ENCODE measurements at places on chromosomes 4 and X.

- DNase-seq = no peak
Measured at GRCh38 chr4:134057356-134057755, 144.2 kb downstream of the PABPC4L start.

- DNase-seq = no peak
Measured at GRCh38 chrX:9241427-9241826, 207.5 kb upstream of the FAM9B start.

GRCh38 chr4:78704981-78705683 is 71.0 kb upstream of the BMP2K start:
- DNase-seq = no peak

DNA sequence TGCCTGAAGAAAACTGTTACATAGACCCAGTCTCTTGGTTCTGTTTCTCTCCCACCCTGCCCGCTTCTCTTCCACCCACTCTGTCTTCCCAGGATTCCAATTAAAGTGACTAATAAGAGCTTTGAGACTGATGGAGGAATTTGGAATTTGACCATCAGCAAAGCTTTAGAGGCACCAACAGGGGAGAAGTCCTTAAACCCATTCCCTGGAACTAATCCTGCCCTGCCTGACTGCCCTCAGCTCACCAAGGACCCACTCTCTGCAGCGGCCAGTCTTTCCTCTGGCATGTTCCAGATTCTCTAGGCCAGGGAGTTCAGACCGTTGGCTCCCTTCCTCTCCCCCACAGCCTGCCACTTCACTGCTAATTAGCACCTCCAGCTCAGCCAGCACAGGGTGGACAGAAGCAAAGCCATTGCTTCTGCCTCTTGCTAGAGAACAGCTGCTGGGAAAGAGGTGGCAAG is 23.9 kb downstream of the SCD5 start:
- no peak for DNase-seq

DNA sequence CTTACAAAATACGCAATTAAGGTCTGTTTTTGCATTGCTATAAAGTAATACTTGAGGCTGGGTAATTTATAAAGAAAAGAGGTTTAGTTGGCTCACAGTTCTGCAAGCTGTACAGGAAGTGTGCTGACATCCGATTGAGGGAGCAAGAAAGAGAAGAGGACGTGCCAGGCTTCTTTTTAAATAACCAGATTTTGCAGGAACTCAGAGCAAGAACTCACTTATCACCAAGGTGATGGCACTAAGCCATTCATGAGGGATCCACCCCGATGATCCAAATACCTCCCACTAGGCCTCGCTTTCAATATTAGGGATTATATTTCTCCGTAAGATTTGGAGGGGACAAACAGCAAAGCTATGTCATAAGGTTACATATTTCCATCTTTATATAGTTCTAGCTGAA is 456.7 kb downstream of the GLUD2 start:
- DNase-seq = no peak

DNA sequence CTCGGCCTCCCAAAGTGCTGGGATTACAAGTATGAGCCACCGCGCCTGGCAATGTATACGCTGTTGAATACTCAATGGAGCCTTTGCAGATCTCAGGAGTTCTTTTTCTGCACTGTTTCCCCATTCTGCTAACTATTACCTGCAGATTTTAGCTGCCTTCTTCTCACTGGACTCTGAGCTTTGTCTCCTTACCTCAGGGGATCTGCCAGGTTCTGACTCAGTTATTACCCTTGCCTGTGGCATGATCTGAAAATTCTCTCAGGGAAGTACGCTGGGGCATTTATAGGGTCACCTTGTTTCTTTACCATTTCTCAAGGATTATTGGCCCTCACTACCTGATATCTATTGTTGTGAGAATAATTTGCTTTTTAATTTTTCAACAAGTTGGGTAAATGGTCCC is 56.6 kb upstream of the MAGED1 start:
- no peak for DNase-seq

DNA sequence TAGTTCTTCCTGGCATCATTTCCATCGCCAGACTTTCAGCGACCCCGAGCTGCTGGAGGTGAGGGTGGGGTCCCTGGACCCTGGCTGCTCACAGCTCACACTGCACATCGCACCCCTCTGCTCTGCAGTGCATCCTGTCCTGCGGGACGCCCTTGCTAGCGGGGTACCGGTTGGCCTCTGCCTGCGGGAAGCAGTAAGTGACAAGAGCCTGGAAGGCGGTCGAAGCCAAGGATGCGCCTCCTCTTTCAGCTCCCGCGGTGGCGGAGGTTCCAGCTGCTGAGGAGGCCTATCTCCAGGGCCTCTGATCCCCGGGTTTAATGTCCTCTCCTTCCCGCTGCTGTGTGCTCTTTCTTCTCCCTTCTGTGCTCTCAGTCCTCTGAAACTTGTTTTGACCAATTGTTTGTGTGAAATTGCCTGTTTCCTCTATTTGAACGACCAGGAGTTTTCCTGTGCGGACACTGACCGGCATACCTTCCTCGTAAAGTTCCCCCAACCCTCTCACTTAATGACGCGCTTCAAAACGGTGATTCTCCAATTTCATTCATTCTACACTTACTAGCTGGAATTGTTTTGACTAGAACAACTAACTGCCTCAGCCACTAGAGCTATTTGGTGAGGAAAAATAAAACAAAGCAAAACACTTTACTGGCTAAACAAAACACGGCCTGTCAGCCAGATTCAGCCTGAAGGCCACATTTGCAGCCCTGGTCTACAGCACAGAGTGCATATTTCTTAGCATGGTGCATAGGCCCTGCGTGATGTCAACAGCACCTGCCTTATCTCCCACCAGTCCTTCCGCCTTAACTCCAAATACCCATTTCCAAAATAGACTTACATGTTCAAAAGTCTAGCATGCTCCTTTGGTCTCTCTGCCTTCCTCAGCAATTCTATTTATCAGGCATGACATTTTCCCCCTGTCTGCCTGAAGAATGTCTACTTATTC is 28.0 kb downstream of the MGAT4D start:
- DNase-seq = no peak

DNA sequence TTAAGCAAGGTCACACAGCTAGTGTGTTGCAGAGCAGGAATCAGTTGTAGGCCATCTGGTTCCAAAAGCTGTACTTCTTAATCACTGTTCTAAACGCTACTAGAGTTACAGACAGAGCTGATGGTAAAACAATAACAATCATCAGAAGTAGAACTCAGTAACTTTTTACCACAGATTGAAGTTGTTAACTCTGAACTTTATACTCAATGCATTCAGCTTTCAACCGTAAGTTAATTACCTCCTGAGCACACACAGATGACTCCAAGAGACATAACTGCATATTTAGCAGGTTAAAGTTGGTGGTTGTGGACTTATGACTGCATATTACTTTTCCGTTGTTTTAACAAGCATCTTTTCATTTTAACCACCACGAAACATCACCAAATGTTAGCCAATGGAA is 127.3 kb downstream of the PRSS12 start:
- DNase-seq = no peak

DNA sequence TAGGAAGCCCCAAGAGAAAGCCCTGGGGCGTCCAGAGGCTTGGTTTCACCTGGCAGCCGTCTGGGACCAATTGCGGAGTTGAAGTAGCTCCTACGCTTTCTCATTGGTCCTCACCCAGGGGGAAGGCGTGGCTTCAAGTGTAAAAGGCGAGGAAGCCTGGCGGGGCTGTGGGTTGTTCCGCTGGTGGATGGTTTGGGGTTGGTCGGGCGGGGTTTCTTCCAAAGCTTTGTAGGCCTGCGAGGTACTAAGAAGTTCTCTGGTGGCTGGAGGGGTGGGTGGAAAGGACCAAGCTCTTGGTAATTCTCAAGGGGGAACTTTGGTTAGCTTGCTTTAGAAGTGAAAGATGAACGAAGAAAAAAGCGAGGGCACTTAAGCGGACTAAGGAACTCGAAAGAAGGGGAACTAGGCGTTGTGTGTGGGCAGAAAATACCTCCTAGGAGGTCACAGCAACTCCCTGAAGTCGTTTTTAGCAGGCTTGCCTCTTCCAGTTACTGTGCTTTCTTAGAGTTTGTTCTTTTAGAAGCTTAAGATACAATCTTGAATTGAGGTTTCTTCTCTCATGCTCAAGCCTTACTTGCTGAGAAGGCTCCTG is 36.6 kb downstream of the CCNG2 start:
- DNase-seq = no peak

DNA sequence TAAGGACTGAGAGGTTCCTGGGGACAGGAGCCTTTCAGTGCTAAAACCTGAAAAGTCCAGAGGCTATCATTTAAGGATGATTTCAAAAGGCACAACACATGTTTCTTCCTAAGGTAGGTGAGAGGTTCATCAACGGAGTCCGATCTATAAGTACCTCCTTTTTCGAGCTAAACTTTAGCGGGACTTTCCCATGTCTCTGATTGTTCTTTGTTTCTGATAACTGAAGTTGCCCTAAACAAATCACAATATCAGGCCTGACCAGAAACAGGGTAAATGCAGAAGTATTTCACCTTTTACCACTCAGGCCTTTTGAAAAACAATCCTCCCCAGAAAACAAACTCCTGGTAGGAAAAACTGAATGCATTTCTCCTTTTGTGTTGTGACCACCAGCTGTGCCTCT is 17.6 kb downstream of the PIR start:
- no peak for DNase-seq

- DNase-seq = no peak
Measured at GRCh38 chr4:129415004-129415403, 319.1 kb downstream of the C4orf33 start.

GRCh38 chrX:65407157-65407626 is 127.4 kb downstream of the LAS1L start:
- DNase-seq = peak; percentile 14

GRCh38 chr4:4884611-4885010 is 25.1 kb downstream of the MSX1 start:
- DNase-seq = no peak

Data from HAP-1 (cell line).